ENCODE measurements at places on chromosomes 4 and X.

GRCh38 chrX:120791013-120791643 is 84.5 kb downstream of the CT47B1 start:
- DNase-seq: peak; percentile 75

DNA sequence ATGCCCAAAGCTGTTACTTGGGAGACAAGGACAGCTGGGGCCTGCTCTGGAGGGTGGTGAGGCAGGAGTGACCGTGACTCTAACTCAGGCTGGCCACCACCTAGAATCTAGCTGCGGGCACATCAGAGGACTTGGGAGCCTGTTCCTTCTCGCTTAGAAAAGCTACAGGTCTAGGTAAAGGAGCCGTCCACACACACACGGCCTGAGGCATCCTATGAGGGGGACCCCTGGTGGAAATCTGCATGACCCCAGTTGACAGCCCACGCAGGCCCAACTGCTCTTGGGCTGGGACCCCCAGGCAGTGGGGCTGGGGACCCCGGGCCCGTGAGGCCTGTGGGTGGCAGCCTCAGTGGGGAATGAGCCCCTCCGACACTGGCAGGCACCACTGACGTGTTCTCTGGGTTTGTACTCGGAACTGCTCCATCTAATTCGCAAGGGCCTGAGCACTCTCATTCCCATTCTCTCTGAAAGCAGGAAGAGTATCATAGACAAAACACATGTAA is 75.6 kb downstream of the ACOX3 start:
- no peak for DNase-seq

DNA sequence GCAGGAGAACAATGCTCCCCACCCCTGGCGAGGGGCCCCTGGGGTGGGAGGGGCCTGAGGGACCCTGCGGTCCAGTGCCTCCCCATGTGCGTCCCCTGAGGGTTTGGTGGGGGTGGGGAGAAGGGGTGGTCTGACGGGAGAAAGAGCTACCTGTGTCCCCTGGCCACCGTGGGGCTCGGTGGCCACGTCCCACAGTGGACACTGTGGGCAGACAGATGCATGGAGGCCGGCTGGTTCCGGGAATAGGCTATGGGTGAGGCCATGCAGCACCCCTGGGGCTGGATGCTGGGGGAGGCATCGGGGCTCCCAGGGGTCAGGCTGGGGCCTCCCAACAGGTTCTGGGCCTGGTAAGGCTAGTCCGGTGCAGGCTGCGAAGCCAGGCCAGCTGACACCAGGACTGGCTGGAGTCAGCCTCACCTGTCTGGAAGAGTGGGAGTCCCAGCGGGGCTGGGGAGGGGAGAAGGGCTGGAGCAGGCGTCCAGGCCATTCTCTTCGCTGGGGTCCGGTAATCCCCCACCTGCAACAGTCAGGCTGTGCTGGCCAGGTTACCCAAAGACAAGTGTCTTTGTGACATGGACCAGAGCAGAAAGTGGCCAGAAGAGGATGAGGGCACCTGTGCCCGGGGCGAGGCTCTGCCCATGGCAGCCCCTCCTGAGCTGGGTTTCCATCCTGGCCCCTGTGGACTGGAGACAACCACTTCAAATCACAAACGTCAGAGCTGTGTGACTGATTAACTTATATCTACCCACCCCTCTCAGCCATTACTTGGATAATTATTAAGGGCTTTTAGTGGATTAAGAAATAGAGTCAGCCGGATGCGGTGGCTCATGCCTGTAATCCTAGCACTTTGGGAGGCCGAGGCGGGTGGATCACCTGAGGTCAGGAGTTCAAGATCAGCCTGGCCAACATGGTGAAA is 1.4 kb upstream of the FAM53A start:
- no peak for DNase-seq

DNA sequence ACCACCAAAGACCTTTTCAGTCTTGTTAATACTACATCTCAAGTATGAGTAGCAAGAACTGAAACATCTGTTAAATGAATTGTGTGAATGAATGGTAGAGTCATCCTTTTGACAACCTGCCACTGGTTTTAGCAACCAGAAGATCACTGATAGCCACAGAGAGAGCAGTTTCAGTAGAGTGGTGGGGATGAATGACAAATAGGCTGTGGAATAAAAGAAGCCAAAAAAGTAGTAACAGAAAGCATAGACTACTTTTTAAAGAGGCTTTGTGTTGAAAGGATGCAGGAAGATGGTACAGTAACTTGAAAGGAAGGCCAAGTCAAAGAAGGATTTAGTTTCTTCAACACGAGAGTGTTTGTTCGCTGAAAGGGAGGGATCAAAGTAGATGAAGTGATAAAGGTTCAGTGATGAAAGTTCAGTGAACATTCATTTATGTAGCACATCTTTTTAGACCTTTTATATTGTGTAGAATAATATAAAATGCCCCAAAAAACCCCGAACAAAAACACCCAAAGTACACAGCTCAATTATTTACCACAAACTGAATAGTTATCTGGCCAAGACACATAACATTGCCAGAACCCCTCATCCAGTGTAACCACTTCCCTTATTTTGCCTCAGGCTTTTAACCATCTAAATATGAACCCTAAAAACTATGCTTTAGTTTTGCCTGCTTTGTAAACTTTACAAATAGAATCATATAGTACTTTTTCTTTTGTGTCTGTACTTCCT is 40.1 kb upstream of the EIF1AX start:
- DNase-seq: peak; percentile 1

- DNase-seq: no peak
Measured at GRCh38 chr4:188650516-188650915, 511.3 kb downstream of the TRIML1 start.

GRCh38 chr4:16217300-16218051 is 8.8 kb downstream of the TAPT1 start:
- no peak for DNase-seq

DNA sequence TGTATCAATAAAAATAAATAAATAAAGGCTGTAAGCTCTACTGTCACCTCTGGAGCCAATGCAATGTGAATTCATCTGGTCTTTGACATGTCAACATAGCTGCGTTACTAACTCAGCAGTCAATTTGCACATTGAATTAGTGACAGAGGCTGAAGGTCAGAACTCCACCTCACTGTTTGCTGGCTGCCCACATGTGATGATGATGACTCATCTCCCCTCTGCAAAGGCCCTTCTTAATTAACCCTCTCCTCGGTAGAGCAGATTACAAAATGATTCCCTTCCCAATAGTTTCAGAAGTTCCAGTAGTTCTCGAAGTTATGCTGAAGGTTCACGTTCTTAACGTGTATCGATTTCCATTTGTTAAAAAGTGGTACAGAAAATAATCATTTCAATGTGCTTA is 1626.0 kb upstream of the TENM3 start:
- DNase-seq: peak; percentile 35

- peak; percentile 4 for DNase-seq
Measured at GRCh38 chr4:112448306-112449132, 67.5 kb downstream of the NEUROG2 start.

DNA sequence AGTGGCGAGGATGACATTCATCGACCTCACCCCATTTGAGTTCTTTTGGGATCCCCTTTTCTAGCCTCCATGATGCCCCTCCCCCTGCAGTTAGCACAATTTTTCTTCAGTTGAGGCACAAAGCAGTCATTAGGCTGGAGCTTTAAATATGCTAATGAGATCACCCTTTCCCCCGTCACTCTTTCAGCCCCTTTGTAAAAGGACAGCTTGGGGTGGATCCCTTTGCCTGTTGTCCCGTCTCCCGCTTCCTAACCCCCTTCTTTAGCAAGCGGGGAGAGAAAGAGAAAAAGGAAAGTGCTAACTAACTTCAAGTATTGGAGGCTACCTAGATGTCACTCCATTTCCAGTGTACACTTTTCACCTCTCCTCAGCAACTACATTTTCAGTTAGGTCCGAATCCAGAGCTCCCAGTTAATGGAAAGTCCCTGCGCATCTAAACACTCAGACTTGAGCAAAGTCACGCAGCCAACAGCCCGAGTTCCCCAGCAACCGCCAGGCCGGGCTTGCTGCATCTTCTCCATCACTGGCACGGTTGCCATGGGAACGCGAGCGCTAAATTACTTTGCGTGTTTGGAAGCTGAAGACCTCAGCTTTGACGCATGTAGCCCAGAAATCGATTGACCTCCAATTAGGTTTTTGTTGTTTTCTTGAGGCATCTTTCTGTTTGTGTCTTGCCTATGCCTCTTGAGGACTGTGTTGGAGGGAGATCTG is 76.8 kb downstream of the RTL5 start:
- no peak for DNase-seq

DNA sequence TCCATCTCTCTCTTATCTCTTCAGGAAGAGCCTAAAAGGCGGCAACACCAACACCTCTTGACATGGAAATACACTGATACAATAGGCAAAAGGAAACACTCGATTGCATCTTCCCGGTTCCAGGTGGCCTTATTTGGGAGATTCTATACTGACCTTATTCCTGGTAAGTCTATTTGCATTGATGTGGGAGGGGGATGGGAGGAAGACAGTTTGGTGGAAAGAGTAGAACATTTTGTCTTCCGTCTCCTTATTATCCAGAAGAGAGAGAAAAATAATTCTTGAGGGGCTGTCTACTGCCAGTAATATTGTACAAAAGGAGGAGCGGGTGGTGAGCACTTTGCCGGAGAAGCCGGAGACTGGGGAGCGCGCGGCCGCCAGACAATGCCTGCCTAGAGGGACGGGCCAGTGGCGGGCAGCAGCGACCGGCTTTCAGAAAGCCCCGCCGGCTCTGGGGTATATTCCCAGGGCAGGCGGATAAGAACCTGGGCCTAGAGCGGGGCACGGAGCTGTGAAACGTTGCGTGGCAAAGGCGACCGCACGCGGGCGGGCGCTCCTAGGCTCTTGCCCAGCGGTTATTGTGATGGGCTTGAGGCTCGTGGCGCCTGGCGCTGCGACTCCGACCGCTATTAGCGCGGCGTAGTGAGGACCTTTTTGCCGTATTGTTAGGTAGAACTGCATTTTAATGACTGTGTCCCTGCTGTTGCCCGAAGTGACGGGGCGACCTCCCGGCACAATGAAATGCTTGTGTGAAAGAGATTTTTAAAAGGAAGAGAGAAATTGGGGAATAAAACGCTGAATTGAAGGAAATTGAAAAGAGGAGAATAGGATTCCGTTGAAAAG is 518 bp downstream of the PRDM8 start:
- DNase-seq: peak; percentile 56

DNA sequence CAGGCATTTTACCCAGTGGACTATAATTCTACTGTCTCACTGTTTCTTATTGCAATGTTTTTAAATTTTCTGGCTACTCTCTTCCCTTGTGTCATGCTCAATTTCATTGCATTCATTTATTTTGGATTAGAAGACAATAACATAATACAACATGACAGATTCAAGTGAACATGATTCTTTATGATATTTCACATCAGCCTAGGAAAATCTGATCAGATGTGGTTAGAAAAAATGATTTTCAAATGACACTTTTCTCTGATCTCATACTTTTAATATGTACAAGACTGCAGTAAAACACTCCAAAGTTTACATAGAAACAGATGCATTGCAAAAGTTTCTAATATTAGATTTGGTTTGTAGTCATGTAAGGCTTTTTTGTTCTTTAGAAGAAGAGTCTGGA is 586.0 kb downstream of the ACTRT1 start:
- no peak for DNase-seq

GRCh38 chr4:4260185-4260751 is 12.2 kb upstream of the TMEM128 start:
- peak; percentile 52 for DNase-seq

- no peak for DNase-seq
Measured at GRCh38 chrX:125219852-125220251, 99.8 kb upstream of the TEX13C start.

DNA sequence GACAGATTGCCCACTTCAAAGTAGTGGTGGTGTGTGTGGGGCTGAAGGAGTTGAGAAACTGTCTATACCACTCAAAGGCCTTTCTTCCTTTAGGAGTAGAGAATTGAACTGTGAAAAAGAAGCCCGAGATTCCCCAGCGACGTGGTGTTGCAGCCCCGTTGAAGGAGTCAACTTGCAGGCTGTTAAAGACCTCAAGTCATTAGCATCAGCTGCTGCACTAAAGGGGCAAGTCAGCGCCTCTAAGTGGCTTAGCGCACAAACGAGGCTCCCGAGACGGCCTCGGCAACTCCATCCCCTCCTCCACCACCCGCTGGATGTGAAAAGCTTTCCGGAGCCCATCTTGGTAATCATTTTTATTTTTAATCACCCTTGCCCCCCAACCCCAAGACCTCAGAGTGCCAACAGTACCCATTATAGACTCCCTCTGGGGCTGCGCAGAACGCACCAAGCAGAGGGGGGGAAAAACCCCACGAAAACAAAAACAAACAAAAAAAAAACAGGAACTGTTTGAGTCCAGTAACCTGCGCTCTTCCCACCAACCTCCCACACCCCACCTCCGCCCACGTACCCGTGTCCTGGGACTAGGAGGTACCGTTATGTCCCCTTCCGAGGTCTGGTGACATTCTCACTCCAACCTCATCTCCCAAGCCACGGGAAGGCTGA is 913 bp upstream of the PRDM8 start:
- peak; percentile 35 for DNase-seq

GRCh38 chrX:131746491-131746968 is 202.7 kb downstream of the OR13H1 start:
- peak; percentile 87 for DNase-seq

DNA sequence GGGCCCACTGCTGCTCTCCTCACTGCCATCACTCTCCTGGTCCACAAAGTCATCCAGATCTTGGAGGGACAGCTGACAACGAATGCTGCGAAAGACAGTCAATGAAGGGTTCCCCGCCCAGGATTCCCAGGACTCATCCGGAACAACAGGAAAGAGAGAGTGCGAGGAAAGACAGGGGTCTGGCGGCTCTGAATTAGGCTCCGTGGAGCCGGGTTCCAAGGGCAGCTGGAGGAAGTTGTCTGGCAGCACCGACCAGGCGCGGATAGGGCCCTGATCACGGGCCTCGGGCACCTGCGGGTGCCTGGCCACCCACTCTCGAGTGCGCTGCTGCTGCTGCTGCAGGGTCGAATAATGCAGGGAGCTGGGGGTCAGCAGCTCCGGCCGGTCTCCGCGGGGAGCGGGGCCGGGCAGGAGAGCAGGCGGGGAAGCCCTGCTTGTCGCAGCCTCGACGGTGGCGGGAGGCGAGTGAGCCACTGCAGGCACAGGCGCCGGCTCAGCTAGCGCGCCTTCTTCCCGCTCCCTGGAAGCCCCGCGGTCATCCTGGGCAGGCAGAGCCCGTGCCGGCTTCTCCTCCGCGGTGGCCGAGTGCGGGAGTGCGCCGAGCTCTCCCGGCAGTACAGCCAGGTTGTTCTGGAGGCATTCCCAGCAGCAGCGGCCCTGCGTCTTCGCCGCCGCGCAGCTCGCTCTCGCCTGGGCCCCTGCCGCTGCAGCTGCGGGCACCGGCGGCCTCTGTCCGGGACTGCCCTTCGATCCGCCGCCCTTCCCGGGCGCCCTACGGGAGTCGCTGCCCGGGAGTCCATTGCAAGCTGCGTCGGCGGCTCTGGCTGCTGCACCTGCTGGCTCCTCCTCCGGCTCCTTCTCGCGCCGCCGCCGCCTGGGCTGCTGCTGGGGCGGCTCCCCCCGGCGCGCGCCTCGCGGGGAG is 1.1 kb downstream of the SOWAHB start:
- peak; percentile 63 for DNase-seq

- DNase-seq: peak; percentile 75
Measured at GRCh38 chr4:121736735-121737351, 28.1 kb downstream of the SMIM43 start.

DNA sequence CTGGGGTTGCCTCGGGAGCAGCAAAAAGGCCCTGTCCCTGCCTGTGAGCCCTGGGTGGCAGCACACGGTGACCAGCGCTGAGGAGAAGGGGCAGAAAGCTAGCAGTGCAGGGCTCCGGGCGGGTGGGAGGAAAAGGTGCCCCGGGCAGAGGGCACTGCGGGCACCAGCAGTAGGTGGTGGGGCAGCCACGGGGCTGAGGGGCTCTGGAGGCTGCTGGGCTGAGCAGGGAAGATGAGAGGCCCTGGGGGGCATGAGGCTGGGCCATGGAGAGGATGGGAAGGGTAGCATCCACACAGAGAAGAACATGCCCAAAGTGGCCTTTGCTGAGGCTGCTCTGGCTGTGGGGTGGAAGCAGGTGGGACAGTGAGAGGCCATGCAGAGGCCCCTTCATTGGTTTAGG is 67.5 kb upstream of the NKX1-1 start:
- no peak for DNase-seq

Data from astrocyte of the hippocampus (primary cell).